ENCODE measurements at places on chromosomes 1 and 21.
A peak's percentile ranks its signal among the peaks of the same experiment; 100 is the strongest.

DNA sequence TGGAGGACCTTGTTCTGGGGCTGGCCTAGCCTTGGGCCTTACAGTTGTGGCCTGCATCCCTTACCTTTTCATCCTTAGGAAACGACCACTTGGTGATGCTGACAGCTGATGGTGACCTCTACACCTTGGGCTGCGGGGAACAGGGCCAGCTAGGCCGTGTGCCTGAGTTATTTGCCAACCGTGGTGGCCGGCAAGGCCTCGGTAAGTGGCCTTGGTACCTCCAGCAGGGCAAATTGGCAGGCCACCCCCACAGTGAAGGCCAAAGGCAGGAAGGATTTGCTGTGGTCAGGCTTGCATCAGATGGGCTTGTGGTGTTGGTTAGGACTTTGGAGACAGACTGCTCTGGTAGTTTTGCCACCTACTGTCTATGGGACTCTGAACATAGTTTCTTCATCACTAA is 17.7 kb upstream of the TRNAU1AP start:
- DNase-seq = no peak

GRCh38 chr1:157045250-157046218 is at the start of gene ARHGEF11:
TSS of gene ARHGEF11 (minus strand) at chr1:157045742. CDS start at chr1:157044330, 1,412 bp downstream.
- no peak for DNase-seq

- peak; percentile 32 for DNase-seq
These were observed 17.0 kb downstream of the DHRS3 start for GRCh38 chr1:12600880-12601633.

- DNase-seq = no peak
These were observed 49.8 kb downstream of the KCNT2 start for GRCh38 chr1:196558411-196558810.

- DNase-seq = no peak
These were observed 48.4 kb upstream of the ADORA3 start for GRCh38 chr1:111551623-111552411.

DNA sequence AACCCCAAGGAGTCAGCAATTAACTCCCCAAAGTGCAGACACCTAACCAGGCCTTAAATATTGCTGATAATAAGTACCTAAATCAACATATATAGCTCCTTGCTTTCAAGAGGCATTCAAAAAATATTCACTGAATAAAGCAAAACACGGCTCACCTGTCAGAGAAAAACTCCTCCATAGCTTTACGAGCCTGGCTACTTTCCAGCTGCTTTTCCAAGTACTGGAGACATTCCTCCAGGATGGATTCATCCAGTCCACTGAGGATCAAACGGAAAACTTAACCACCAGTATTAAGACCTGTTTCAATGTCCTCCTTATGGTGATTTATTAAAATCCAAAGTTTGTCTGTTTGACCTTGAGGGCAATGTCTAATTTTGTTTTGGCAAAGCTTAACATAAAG is 44.6 kb downstream of the UBR4 start:
- DNase-seq = no peak

- no peak for DNase-seq
These were observed 17.7 kb downstream of the CNTN2 start for GRCh38 chr1:205060746-205061145.

- DNase-seq = no peak
These were observed 58.0 kb downstream of the NDUFS5 start for GRCh38 chr1:39084191-39084590.

DNA sequence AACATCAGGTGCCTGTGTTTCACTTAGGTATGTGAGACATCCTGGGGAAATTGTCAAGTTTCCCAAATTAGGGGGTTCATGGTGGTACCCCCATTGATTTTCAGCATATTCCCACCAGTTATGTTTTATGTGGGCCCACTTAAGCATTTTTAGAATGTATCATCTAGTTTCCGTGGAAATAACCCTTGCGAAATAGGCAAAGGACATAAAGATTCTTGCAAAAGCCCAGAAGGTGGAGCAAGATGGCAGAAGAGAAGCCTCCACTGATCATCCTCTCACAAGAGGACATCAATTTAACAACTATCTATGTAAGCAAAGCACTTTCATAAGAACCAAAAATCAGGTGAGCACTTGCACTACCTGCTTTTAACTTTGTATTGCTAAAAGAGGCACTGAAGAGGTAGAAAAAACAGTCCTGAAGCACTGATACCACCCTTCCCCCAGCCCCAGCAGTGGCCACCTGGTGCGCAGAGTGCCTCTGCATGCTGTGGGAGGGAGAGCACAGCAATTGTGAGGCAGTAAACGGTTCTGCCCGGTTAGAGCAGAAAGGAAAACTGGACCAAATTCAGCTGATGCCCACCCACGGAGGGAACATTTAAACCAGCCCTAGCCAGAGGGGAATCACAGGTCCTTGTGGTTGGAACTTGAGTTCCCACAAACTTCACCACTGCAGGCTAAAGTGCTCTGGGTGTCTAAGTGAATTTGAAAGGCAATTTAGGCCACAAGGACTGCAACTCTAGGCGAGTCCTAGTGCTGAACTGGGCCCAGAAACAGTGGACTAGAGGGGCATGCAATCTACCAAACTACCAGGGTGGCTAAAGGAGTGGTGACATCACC is 23.2 kb downstream of the MCOLN2 start:
- DNase-seq = no peak
